IMR-90 (cell line): ENCODE measurements at places on chromosomes 11 and 22.

DNA sequence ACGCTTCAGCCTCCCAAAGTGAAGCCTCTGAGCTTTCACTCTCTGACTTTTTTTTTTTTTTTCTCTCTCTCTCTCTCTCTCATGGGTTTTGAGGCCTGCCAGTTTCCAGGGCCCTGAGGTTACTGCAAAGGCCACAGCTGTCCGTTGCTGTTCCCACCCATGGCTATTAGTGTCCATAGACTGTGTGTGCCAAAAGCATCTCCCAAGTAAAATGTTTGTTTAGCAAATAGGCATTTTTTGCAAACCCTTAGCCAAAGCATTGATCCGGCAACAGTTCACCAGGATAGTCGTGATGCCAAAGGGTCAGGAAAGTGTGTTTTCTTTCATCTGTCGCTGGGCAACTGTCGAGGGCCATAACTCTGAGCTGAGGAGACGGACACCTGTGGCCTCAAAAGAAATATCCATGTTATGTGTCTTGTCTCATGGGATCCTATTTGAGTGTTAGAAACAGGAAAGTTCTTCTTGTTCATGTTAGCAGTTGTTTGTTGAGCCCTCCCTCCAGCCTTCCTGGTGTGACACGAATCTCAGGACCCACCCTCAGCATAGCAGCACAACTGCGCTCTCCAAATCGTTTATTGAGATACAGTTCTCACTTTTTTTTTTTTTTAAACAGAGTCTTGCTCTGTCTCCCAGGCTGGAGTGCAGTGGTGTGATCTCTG, 18.4 kb downstream of the FADS2 start:
- no peak for DNase-seq

DNA sequence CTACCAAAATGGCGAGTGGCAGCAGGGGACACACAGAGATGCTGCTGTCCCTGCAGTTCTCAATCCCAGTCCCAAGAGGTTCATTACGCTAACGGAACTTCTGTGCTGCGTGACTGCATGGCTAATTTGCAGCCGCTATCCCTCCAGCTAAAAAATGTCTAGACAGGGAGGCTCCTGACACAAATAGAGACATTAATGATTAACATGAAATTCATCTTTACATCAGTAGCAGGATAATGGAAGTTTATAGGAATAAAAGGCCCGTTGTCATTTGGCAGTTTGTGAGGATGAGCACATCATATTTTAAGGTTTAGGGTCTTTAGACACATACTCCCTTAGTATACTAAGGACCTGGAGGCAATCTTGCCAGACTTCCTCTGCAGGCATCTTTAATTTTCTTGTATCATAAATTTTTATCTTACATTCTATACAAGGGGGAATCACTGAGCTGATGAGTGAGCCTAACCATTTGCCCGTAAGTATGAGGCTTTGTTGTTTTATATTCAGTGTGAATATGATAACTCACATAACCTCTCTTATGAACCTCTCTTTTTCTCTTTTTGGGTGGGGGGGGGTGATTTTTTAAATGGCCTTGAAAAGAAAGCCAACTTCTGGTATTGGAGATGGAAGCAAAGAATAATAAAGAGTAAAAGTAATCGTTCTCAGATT, 99.8 kb upstream of the OR9G4 start:
- DNase-seq: no peak

GRCh38 chr22:49784630-49784971, 43.1 kb downstream of the BRD1 start:
- DNase-seq: no peak

- DNase-seq: peak; percentile 24
Measured at GRCh38 chr22:20175597-20175900, 24.7 kb upstream of the CCDC188 start.

GRCh38 chr11:43217849-43218248, 93.9 kb upstream of the API5 start:
- DNase-seq: no peak

- DNase-seq: no peak
Measured at GRCh38 chr11:105740164-105740903, 130.5 kb downstream of the GRIA4 start.

DNA sequence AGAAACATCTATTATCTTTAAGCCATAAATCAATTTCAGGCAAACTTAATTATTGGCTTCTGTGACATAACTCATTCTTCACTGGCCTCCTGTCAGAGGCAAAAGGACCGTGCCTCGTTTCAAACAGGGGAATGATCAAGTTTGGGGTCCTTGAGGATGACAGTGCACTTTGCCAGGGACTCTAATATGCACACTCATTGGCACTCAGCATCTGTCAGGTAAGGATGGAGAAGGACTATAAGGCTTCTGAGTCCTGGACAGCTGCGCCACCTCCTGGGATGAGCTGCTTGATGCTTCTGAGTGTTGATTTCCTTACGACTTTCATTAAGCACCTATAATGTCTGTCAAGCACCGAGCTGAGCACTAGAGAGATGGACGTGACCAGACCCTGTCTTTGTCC, 20.2 kb downstream of the BPIFC start:
- DNase-seq: no peak

- DNase-seq: no peak
Measured at GRCh38 chr22:39487826-39488520, 14.1 kb upstream of the MIEF1 start.

- DNase-seq: no peak
Measured at GRCh38 chr22:38079804-38080203, 4.2 kb downstream of the SLC16A8 start.

DNA sequence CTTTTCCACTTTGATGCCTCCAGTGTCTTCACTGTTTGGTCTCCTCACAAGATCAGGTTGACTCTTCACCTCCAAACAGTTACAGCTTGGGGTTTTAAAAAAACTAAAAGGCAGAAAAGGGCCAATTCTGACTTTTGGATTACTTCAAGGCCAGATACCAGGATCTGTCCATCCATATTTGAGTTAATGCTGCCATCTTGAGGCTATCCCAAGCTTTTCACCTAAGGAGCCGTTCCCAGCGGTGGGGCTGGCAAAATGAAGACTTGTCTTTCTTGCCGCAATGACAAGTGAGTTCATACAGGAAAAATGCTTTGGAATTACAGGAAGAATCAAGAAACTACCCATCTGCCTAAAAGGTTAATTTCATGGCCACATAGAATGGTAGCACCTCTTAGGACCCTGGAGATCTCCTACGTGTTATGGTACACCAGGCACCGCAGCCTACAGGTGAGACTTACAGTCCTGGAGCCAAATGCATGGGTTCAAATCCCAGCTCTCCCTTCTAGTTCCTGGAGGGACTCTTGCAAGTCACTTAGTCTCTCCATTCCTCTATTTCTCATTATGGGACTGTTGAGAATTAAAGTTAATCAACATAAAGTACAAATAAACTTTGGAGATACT, 6.0 kb upstream of the OR5B21 start:
- peak; percentile 76 for DNase-seq

DNA sequence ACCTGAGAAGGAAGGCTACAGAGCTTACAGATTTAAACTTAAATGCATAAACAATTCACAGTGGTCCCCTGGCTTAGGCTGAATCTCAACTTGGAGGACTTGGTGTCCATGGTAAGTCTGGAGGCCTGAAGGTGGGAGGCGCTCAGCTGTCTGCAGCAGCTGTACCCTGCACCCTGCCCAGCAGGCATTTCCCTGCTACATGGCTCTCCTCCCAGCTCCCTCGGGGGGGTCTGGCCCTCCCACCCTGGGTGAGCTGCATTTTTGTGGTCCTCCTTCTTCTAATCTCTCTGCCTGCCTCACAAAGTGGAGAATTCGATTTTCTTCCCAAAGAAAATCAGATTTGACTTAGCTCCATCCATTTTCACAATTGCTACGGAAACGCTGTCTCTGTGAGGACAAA, 273.2 kb downstream of the KIRREL3 start:
- DNase-seq: no peak

GRCh38 chr11:69044111-69045013, 4.4 kb upstream of the TPCN2 start:
- DNase-seq: peak; percentile 72

DNA sequence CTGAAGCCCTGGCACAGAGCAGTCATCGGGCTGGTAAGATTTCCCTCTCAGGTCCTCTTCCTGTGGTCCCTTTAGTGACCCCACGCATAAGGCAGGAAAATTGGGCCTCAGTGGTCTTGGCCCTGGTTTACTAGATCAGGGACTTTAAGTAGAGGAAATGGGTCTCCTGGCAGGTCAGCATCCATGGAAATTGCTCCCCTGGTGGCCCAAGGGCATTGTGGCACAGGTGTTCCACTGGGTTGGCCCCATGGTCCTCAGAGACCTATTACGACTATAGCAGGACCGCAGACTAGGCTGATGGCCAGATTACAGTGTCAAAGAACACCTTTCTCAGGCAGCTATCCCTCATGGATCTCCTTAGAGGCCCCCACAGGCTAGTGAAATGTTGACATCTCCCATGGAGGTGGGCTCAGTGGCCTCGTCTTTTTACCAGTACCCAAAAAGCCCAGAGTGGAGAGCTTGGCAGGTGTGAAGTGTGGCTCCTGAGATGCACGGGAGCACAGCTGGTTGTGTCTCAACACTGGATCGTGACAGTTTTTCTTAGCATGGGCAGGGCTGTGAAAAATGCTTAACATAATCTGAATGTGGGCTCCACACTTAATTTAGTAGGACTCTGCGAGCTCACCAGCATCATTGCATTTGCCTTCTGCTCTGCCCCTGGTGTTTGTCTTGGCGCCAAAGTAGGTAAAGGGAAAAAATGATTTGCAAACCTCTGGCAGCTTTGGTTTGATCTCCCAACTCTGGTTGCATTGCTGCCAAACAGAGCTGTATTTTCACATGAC, 74.2 kb downstream of the ZBTB16 start:
- no peak for DNase-seq

- DNase-seq: peak; percentile 94
Measured at GRCh38 chr11:19432370-19433061, 191.8 kb upstream of the E2F8 start.

DNA sequence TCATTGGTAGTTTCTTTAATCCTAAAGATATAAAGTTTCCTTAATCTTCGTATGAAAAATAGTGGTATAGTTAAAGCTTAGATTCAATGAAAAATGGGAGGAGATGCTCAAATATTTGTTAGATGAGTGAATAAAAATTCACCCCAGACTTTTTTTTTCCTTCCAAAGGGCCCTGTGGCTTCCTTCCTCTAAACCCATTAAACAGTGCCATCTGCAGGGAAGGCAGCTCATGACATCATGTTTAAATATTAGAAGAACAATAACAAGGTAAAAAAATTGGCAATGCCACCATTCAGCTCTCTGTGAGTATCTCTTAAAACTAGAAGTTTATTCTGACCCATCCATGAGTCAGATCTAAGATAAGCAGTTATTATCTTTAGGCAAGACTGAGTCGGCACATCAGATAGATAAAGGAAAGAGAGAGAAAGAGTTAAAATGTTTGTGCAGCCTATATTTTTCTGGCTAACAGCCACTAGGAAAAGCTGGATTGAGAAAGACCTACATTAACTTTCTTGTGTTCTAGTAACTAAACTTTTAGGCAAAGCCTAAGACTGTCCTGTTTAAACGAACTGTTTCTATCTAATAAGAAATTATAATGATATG, 19.1 kb upstream of the OOSP1 start:
- peak; percentile 7 for DNase-seq
